AG20443 (cell line): ENCODE measurements at places on chromosomes 3 and 15.

DNA sequence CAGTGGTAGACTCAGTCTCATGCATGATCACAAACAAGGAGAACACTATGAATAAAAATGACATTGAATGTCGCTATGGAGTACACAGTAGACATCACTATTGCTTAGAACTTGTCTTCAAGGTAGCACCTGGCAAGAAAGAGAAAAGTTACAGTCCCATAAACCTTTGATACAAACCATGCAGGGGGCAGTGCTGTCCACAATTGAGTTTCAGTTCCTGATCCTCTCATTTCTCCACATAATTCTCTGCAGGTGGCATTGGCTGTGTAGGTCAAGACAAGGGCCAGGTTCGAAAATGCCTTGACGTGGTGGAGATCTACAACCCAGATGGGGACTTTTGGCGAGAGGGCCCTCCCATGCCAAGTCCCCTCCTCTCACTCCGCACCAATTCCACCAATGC lies 47.9 kb downstream of the KBTBD12 start:
- no peak for DNase-seq

DNA sequence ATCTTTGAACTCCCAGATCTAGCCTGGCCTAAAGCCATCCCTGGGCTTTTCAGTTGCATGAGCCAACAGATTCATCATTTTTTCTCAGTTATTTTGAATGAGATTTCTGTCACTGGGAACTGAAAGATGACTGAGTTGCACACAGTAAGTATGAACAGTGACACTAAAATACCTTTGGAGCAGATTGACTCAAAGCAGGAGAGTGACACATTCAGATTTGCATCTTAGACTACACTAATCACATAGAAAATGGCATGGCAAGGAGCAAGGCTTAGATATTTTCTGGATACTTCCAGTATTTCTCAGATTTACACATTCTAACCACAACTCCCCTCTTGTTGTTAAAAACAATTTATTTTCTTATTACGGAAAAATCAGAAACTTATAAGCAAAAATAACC lies 32.8 kb downstream of the SEC62 start:
- DNase-seq: no peak

GRCh38 chr15:30985081-30985531 lies 6.3 kb downstream of the MTMR10 start:
- DNase-seq: peak; percentile 37

DNA sequence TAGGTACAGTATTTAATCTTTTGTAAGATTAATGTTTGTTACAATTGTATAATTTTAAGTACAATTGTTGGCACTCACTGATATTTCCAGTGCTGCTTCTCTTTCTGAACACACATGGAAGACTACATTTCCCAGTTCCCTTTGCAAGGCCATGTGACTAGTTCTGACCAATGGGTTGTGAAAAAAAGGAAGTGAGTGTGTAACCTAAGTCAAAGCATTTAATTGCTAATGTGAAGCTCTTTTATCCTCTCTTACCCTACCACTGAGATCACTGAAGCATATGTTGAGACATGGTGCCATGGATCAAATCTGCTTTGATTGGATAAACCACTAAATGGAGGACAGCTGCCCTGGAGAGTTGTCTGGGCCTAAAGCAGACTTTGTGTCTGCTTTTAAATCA lies 83.9 kb upstream of the PLXND1 start:
- peak; percentile 33 for DNase-seq

- no peak for DNase-seq
These were observed 782.0 kb upstream of the ALCAM start for GRCh38 chr3:104584682-104585081.

DNA sequence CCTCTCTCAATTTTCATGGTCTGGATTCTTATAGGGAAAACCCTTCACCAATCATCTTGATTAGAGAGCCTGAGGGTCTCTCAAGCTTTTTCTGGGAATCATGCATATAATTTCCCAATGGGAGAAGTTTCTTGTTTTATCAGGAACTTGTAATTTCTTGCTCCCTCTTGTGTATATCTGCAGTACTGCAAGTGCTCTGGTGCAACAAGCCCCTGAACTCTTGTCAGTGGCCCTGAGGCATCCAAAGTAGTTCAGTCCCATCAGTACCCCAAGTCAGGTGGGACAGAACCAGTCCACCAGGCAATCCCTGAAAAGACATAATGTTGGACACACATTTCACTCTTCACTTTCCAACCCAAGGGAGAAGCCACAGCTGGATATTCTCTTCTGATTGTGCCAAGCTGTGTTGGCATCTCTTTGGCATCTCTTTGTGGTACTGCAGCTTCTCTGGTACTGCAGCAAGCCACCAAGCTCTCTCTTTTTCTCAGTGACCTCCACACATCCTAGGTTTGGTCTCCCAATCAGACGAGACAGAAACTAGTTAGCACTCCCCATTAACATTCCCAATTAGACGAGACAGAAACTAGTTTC lies 214.5 kb downstream of the ZIC4 start:
- DNase-seq: peak; percentile 47

DNA sequence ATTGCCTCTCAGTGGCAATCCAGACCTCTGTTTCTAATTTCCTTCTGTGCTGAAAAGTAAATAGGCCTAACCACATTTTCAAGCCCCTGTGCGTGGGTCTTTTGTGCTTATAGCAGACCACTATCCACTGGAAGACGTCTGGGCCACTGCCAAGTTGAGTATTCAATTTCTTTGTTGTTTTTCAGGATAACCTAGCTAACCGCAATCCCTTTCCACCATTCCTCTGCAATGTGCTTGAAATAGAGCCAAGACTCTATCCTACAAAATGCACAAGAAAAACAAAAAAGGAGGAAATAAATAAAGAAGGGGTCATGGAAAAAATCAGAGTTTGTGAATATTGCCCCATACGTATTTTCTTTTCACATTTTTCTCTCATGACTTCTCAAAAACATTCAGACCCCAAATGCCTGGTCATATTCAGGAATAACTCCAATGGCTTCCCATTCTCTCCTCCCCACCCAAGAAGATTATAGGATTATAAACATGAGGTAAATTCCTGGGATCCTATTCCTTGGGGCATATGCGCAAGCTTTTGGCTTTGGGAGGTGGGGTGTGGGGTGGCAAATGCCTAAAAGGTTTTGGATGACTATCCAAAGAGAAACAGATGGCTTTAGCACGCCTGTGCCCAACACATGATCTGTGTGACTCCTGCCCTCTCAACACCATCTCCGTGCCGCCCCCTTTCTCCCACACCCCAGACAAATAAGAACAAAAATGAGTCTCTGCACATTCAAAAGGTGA lies 217.9 kb upstream of the THBS1 start:
- DNase-seq: peak; percentile 60

DNA sequence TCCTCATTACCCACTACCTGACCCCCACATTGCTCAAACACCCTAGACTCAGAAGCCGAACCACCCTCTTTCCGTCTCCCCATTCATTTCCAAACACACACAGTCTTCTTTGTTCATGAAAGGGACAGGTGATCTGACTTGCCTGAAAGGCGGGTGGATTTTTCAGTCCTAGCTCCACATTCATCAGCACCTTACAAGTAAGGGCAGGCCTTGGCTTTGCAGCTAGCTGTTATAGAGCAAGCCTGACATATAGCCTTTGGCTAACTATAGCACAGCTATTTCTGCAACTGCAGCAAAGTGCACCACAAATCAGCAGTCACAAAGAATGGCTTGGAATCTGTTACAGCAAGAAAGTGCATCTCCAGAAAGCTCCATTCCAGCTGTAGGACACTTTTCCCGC lies 139.8 kb downstream of the XXYLT1 start:
- DNase-seq: no peak

GRCh38 chr15:69304182-69304545 lies 5.5 kb downstream of the PAQR5 start:
- peak; percentile 88 for DNase-seq

GRCh38 chr3:29064085-29064484 lies 216.8 kb upstream of the RBMS3 start:
- DNase-seq: peak; percentile 9

DNA sequence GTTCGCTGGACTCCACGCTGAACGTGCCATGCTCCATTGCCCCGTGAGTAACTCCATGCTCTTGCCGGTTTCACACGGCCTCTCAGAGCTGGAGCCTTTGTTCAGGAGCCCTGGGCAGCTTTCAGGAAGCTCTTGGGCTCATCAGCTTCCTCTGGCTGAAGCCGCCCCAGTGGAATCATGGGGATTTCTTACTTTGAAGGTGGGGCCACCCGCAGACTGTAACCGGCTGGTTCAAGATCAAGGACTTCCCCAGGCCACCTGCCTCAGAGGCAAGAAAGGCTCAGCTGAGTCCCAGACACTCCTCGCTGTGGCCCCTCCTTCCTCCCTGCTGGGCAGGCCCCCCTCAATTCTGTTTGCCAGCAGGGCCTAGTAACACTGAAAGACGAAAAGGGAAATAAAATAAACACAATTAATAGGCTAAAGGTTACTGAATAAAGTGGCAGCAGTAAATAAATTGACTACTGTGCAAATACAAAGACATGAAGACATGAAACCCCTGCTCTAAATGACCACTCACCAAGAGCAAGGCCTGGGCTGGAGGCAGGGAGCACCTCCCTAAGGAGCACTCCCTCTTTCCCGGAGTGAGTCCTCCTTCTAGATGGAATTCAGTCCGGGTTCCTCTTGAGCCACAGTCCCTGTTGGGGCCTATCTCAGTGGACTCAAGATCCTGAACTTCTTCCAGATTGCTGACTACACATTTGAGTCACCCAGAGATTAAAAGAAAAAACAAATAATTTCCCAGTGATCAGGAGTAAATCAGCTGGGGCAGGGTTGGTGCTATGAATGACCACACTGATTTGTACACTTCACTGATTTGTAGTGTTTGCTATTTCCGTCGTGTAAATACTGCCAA lies 51.0 kb downstream of the ZDHHC19 start:
- peak; percentile 71 for DNase-seq

DNA sequence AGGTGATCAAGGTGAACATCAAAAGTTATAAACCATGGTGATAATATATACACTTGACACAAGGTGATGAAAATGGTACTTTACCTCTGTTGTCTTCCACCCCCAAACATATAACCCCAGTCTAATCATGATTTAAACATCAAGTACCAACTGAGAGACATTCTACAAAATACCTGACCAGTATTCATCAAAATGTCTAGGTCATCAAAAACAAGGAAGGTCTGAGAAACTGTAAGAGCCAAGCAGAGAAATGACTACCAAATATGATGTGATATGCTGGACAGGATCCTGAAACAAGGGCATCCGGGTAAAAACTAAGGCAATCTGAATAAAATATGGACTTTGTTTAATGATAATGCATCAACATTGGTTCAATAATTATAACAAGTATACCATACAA lies 27.8 kb downstream of the EDC3 start:
- DNase-seq: no peak

- no peak for DNase-seq
These were observed 109.6 kb downstream of the OXSM start for GRCh38 chr3:25899352-25900101.

DNA sequence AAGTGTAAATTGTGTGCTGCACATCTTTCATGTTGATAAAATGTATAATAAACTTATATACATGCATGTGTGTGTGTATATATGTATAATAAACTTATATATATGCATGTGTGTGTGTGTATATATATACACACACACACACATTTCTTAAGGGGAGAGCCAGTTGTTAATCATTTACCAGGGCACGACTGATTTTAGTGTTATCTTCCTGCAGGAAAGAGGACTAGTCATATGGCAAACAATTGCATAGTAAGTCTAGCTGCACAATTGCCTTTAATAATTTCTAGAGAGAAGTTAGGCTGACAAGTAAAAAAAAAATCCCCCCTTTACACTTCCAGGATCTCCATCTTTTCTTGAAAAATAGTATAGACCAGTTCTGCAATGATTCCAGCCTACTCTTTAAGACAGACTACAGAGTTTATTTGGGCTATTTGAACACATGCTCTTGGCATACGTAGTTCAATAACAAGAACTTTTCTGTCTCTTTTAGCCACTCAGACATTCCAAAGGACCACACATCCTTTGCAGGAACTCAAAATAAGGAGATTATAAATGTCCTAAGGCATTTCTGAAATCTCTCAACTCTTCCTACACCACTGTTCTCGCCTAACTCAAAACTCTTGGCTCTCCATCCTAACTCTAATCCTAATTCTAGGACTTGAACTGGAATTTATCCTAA lies 163.6 kb upstream of the SETMAR start:
- DNase-seq: no peak

DNA sequence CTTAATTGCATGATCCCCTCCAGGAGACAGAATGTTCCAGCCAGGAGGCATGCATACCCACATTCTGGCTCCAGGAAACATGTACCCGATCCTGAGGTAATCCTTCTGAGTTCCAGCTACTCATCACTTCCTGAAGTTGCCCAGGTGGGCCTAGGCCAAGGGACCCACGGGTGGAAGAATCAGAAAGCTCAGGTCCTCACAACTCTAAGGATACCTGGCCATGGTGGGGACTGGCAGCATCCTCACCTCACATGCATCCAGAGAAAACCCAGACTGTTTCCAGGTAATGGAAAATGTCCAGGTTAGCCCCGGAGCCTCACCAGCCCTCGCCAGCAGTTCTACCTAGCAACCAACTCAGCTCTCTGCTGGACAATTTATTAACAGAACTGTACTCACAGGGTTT lies 78.2 kb downstream of the DAPK2 start:
- peak; percentile 2 for DNase-seq

DNA sequence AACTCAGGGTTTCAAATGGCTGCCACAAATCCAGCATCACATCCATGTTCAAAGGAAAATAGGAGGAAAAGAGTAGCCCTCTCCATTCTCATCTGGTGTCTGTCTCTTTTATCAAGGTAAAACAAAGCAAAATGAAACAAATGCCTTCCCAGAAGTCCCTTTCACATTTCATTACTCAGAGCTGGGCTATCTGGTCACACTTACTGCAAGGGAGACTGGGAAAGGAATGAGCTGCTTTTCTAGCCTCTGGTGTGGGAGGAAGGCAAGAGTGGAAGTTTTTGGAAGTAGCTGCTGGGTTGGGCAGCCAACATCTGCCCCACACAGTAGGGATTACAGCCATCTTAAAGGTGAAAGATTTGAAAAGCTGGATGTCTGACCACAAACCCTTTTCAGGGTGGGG lies 51.8 kb downstream of the KLF15 start:
- no peak for DNase-seq
